ENCODE measurements at places on chromosomes 7 and 10. TPM values are rescaled to one million over a fixed set of nuclear protein-coding genes. Genes with fewer than 3 reads are reported as not detected.

RAB19 gene
- not detected for total RNA-seq

TAS2R41 gene
- total RNA-seq, result not detected

PRR15 gene
- 0.17 TPM for total RNA-seq

AGR2 gene
- total RNA-seq, result not detected

PAPOLB gene
- total RNA-seq, result not detected

ARHGAP22 gene
- 18.9 TPM for total RNA-seq

OR2F1 gene
- total RNA-seq, result not detected

RAPGEF5 gene
- 0.22 TPM for total RNA-seq

FGFR2 gene
- total RNA-seq, result 2.1 TPM

CC2D2B gene
- not detected for total RNA-seq

OR6V1 gene
- not detected for total RNA-seq

ASZ1 gene
- not detected for total RNA-seq

- DNase-seq, result no peak
Measured at GRCh38 chr10:45581216-45581549, 91.4 kb downstream of the ZFAND4 start.

GRCh38 chr10:24706479-24707118, 17.1 kb downstream of the ARHGAP21 start:
- DNase-seq, result peak; percentile 71

GRCh38 chr7:144824360-144824759, 11.5 kb downstream of the TPK1 start:
- peak; percentile 69 for DNase-seq

DNA sequence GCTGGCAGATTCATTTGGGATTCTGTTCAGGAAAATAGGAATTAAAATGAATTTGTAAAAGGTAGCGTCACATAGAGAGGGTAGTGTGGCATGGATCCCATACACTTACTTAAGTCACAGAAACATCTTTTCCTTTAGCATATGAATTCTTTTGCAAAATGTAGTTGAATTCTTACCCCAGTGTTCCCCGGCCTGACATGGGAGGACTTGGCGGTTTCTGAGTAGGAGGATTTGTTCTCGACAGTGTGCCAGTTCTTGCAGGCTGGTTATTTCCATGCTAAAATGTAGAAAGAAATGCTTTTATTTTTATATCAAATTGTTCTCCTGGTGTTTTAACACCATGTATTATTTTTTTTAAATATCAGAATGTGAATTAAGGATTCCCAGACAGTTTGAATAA, 72.6 kb downstream of the PDSS1 start:
- DNase-seq, result no peak

DNA sequence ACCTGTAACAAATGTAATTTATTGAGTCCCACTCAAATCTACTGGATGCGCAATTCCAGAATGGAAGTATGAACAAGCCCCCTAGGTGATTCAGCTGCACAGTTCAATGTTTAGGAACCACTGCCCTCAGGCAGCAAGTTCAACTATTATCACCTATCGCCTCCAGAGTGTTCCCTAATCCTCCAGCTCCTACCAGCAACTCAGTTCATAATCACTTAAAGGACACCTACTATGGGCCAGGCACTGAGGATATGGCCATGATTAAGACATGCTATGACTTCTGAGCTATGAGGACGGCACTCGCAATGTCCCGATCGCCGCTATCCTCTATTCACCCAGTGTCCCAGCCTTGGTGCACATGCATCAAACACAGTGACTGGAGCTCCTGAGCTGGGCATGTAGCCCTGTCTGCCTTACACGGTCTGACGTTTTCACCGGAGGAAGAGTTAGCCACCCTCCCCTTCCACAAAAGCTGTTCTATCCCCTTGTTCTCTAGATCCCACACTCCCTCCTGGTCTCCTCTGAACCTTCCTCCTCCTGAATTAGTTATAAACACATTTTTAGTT, 22.3 kb downstream of the RHEB start:
- no peak for DNase-seq

- DNase-seq, result peak; percentile 27
Measured at GRCh38 chr7:93851536-93851935, 39.0 kb downstream of the TFPI2 start.

DNA sequence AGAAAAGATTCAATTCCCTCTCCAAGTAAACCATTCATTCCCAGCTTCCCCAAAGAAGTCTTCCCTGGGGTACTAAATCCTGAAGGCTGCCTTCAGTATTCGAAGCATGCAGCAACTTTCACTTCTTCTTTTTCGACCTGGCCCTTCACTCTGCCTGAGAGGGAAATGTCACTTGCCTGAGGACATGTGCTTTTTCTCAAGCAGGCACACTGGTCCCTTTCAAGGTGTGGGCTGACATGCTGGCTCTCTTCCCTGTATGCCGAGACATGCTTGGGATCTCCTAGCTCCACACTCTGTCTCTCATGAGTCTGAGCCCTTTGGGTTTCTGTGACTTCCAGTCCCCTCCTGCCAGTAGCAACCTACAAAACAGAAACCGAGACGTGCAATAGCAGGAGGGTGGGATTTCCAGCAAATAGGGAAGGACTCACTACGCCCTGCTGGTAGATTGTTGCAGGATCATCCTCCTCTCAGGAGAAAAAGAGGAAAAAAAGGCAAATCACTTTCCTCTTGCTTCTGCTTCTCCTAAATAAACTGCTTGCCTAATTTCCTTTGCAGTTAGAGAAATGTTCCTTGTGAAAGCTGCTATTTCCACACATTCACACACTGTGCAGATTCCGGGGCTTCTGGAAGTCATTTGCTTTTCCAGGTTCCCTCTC, 33.5 kb downstream of the FIGNL1 start:
- no peak for DNase-seq

DNA sequence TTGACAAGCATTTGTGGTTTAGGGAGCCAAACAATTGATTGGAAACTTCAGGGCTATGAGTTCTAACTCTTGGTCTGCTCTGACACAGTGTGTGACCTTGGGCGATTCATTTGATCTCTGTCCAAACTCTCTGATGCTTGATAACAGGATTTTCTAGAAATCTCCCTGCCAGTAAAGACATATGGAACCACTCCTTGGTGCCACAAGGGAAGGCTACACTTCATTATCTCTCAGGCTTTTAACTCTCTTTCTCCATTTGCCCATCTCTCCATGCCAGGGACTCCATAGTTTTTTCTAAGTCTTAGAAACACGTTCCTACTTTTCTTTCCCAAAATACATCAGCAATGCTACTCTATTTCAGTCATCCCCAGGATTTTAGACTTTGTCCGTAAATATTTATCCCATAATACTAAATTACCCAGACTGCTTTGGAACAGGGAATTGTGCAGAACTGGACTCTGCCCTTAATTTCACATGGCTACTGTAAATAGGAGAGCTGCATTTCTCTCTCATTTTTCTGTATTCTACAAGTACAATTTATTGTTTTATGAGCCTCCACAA, 488.2 kb downstream of the SUGCT start:
- DNase-seq, result no peak

GRCh38 chr7:47587351-47587750, 5.4 kb upstream of the TNS3 start:
- peak; percentile 87 for DNase-seq

- no peak for DNase-seq
Measured at GRCh38 chr10:11353006-11353896, 258.2 kb downstream of the USP6NL start.

DNA sequence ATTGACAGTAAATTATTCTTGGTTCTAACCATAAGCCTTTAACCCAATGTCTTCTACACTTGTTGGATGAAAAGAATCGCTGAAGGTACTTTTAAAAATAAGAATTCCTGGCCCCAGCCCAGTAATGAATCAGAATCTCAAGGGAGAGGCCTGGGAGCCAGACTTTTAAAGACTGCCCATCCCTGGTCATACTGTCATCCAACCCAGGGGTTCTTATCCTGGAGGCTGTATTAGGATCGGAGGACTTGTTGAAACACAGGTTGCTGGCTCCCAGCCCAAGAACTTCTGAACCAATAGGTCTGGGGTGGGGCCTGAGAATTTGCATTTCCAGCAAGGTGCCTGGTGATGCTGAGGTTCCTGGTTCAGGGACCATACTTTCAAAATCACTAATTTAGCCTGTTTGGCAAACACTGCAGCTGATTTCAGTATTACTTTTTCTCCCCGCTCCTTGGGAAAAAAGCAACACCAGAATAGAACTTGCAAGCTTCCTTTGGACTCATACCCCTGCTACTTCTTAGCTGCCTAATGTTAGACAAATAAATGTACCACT, 79.5 kb upstream of the FAM133B start:
- peak; percentile 27 for DNase-seq

DNA sequence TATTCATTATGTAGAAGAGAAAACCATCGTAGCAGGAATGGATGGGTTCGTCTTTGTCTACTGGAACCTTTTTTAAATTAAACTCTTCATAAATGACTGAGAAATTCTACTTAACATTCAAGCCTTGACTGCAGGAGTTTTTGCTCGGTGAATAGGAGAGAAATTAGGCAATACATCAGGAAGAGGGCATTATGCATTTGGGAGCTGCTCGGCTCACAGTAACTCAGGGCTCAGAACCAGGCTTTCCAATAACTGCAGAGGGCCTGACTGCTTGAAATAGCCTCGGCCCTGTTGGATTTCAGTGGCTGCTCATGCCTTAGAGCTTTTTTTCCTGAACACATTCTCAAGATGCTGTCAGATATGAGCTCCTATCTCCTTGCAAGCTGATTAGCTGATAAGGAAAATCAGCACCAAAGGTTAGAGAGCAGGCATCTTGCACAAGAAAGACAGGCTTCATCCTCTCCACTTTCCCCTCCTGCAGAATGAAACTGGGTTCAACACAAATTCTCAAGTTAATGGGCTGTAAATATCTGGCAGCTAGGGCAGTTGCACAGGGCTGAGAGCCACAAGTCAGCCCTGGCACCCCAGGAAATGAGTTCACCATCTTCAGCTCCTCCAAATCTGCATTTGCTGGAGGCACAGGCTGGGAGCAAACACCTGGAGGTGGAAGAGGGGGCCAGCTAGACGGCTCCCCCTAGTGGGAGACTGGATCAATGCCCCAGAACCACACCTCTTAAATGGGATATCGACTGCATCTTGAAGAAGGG, 24.3 kb downstream of the TECTB start:
- DNase-seq, result peak; percentile 83

DNA sequence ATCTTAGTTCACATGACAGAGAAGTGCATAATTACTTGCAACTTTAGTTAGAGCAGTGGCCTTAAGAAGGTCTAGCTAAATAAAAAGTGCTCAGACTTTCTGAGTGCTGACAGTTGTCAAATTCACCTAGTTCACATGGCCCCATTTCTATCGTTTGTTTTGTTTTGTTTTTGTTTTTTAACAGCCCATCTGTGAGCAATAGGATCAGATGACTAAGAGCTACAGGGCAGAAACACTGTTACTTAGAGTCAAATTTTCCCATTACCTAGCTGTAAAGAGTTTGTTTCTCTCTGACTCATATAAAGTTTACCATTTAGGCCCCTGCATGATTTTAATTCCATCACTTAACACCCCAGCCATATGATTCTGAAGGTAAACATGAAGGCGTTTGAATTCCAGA, 18.8 kb downstream of the CAV1 start:
- DNase-seq, result peak; percentile 84

DNA sequence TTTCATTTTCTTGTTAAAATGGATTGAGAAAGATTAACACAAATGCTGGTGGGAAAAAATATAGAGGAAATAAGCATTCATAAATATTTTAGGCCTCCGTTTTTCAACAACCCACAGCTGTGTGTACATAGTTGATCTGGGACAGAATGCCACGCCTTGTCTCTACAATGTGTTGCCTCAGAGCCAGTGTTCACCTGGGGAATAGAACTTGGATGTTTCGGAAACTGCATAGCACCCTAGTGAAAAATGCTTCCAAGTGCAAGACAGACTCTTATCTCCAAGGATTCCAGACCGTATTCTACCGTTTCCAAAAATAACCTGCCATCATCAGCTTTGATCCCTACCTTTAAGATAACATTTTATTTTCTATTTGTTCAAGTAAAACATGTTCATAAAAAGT, 260.9 kb downstream of the SDK1 start:
- no peak for DNase-seq

- no peak for DNase-seq
Measured at GRCh38 chr10:132538031-132538789, 623 bp downstream of the INPP5A start.

- DNase-seq, result peak; percentile 11
Measured at GRCh38 chr10:43078175-43078985, 1.5 kb downstream of the RET start.

- no peak for DNase-seq
Measured at GRCh38 chr7:14432924-14433323, 443.5 kb upstream of the ETV1 start.

DNA sequence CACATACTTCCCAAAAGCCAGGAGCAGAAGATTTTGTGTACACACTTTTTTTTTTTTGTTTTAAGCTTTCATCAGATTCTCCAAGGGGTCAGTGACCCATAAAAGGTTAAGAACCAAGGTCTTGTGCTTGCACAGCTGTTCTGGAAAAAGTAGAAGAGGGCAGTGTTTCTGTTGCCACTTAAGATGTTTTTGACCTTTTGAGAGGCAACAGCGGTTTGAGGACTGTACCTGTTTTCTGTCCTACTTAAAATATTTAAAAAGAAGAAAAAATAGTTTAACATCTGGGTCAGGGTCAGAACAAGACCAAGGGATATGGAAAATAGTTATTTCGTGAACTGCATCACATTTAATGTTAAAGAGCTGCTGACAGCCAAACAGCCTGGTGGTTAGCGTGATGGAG, 32.9 kb downstream of the AUTS2 start:
- DNase-seq, result no peak

DNA sequence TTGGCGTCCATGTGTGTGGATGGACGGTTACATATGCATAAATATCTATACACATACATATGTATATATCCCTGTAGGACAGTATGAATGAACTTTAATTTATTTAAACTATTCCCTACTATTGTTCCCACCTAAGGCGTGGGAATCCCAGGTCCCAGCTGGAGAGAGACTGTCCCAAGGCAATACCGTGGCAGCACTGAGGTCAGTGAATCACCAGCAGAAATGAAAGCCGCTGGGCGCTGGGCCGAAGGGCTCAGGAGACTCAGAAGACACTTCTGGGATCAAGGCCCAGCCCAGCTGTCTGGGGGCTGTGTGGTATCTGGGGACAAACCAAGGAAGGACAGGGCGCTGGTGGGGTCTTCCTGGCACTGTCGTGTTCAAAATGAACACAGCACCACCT, 49.6 kb upstream of the MYL10 start:
- DNase-seq, result peak; percentile 95

GRCh38 chr7:90910136-90910535, 314.0 kb downstream of the CDK14 start:
- no peak for DNase-seq

GRCh38 chr10:104509981-104510380, 131.1 kb upstream of the SORCS3 start:
- no peak for DNase-seq
